ENCODE measurements at places on chromosomes 13 and 19.

GRCh38 chr13:20706661-20707060, 3.2 kb downstream of the IL17D start:
- DNase-seq, result no peak

DNA sequence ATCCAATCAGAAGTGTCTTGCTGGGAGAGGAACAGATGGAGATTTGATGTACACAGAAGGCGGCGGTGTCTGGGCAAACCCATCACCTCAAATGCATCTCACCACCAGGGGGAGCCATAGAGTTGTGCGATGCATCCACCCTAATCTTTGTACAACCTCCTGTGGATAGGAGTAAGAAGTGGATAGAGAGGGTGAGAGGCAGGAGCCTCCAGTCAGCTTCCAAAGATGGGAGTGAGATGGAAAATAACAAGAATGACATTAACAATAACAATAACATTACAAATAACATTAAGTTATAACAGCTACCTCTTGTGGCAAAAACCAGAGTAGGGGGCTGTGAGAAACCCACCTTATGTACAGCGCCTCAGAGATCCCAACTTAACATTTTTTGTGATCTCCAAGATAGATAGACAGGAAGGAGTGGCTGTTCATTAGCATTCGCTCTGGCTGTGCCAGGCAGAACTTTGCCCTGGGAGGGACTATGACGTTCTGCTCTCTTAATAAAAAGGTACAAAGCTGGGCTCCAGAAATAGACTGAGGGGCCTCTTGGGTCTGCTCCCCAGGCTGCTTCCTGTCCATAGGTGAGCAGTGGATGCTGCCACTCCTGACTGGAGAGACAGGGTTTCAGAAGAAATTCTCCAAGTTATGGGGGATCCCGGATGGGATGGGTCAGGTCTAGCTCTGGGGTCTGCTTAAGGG, 5.2 kb upstream of the CEACAM18 start:
- DNase-seq, result peak; percentile 71

DNA sequence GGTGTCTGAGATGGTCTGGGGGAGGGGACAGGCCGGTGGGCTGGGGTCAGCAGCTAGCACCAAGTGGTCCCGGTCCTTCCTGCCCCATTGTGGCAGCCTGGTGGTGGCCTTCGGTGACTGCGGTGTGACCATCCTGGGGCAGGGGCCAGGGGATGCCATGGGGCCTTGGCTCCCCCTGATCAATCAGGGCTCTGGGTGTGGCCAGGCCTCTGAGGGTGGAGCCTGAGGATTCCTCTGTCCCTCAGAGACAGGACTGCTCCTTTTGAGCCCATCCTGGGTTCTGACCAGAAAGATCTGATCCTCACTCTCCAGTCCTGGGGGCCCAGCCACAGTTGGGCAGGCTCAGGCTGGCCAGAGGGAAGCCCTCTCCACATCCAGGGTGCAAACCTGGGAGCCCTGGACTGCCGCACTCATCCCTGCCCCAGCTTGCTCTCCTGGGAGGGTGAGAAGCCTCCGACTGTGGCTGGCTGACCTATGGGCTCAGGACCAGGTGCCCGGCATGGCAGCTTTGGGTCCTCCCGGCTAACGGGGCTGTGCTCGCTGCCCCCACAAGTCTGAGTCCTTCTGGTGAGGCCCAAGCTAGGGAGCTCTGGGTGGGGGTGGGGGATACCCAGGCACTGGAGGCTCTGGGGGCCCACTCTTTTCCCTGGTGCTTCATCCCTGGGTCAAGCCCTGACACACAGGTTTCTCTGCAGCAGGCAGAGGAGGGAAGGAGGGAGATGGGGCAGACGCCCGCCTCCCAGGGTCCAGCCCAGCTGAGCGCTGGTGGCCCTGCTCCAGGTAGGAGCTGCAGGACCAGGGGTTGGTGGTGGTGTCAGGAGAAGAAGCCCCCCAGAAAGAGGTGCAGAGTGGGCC, 59.5 kb downstream of the IER2 start:
- DNase-seq, result no peak

DNA sequence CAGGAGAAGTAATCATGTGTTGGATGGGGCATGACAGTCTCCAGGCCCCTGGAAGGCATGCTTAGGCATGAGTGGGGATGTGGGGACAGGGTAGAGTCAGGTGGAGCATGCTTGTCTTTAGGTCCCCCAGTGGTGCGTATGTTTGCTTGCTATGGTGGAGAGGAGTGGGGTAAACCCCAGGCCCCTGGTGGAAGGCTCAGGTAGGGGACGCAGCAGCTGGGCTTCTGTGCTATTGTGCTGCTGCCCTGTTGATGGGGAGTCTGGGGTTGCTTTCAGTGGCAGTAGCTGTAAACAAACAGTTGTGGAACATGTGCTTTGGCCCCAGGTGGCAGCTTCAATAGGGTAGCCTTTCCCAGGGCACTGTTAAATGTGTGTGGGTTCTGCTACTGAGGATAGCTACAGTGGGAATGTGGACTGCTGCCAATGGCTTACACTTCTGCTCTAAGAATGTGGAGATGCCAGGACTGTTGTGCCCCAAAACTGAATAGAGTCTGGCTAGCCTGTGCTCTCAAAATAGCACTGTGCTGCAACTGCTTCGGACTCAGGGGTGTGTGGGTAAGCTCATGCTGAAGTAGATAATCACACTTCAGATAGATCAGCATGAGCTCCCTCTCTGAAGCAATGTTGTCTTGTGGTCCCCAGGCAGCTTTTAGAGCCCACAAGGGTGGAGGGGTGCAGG, 1257.3 kb downstream of the DIAPH3 start:
- no peak for DNase-seq

- DNase-seq, result no peak
Observed at GRCh38 chr13:41942462-41943094, 18.3 kb downstream of the VWA8 start.

- DNase-seq, result no peak
Observed at GRCh38 chr13:112882555-112883024, 86.4 kb upstream of the MCF2L start.

DNA sequence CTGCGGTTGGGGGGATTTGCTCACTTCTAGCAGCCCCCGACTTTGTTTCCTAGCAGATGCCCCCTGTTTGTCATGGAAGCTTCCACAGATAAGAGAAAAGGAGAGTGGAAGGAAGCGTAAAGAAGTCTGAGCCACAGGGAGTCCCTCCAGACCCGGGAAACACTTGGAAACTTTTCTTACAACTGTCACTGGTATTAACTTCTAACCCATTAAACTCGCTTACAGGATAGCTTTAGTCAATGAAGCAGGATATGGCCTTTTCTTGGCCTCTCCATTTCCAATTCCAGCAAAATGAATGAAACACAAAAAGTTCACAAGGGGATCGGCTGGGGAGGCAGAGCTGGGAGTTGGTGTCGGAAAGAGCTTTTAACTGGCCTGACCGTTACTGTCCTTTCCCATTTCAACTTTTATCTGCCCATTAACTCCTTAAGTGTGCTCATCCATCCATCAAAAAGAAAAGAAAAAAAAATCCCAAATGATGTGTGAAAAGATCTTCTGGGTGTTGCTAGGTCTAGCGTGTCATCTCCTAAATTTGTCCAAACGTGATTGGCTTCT, 231.9 kb upstream of the ARGLU1 start:
- DNase-seq, result no peak

DNA sequence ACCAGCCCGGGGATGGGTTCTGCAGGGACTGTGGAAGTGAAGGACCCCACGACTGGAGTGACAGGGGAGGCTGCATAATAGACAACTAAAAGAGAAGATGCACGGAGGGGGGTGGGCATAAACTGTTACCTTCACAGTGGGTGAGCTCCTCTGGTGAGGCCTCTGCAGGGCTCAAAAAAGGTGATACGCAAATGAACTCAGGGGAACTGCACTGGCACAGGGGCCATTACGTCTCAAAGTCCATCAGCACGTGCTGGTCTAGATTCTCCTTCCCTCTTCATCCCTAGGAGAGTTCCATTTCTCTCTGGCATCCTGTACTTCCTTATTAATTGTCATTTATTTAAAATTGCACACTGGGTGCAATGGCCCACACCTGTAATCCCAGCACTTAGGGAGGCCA, 8.1 kb upstream of the FFAR2 start:
- no peak for DNase-seq

GRCh38 chr19:6092329-6093286, 17.7 kb downstream of the RFX2 start:
- DNase-seq, result peak; percentile 77

DNA sequence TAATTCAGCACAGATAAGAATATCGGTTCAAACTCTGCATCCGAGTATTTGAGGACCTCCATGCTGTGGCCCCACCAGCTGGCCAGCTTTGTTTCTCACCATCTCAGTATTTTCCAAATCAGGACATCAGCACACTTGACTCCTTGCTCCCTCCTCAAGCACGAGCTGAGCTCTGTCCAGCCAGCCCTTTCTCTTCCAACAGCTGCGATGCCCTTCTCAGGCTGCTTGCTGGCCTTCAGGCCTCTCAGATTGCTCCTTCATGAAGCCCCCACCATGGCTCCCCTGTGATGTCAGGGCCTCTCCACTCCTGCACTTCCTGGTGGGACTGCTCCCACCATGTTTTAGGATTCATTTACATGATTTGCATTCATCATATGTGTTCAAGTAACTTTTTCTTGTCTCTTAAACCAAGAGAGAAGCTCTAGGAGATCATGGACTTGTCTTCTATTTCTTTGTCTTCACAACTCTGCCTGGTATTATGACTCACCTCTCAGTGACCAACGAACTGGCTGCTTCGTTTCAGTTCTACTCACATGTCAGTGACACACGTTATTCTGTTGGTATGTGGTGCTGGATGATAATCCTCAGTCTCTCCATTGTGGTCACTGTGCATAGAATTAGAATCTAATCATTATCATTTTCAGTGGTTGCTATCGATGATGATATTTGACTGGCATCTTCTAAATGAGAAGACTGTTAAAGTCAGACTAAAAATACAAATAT, 471.7 kb downstream of the EFNB2 start:
- no peak for DNase-seq

- no peak for DNase-seq
Observed at GRCh38 chr19:45294291-45295029, 28.2 kb downstream of the CKM start.

DNA sequence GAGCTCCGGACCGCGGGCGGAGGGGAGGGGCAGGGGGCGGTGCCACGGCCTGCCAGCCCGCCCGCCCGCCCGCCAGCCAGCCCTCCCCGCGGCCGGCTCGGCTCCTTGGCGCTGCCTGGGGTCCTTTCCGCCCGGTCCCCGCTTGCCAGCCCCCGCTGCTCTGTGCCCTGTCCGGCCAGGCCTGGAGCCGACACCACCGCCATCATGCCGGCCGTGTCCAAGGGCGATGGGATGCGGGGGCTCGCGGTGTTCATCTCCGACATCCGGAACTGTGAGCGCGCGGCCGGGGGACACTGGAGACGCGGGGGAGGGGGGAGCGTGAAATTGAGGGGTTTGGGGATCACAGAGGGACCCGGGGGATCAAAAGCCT, at the start of gene AP2A1:
Gene AP2A1 (plus strand): TSS at position 72 of the 370 bp plus-strand sequence. CDS start 133 bp downstream, at position 205.
- DNase-seq, result no peak

DNA sequence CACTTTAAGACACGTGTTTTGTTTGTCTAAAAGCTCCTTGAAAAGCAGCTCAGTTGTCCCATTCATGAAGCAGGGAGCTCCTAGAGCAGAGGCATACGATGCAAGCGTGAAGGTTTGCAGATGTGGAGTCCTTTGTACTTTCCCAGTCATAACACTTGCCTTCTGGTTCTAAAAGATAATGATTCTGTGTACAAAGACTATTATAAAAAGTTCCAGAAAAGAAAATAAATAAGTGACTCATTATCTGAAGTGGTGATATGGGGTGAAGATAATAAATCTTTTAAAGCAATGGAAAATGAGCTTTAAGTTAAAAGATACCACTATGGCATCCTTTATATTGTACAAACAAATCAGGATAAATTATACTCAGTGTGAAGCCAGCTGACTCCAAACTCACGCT, 569.9 kb downstream of the MYO16 start:
- peak; percentile 31 for DNase-seq

DNA sequence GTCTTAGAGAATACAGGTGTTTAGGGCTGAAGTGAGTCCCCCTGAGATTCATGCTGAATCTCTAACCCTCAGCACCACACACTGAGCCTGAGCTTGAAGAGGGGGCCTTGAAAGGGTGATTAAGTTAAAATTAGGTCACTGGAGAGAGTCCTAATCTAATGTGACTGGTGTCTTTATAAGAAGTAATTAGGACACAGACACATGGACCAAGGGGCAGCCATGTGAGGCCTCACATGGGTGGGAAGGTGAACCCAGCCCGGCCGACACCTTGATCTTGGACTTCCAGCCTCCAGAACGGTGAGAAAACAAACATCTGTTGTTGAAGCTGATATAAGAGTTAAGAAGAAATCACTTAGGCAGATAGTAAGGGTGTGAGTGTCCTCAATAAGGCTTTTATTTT, 7.1 kb upstream of the RAB20 start:
- no peak for DNase-seq

DNA sequence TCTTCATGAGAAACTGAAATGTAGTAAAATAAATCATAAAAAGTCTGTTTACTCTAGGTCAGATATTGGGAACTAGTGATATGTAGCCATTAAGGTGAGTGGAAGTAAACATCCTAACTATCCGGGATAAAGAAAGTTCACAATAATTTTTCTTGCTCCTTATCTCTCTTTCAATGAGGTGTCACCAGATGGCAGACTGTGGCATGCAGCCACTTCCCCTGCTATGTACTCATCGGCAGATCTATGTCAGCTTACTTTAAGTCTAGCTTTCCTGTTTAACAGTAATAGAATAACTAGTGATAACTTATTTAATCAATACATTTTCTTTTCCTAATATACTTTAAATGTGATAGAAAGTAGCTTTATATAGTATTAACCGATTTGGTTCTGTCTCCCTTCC, 181.9 kb downstream of the NDFIP2 start:
- DNase-seq, result no peak

GRCh38 chr13:48505597-48506091, 27.2 kb downstream of the RCBTB2 start:
- DNase-seq, result no peak

- peak; percentile 12 for DNase-seq
Observed at GRCh38 chr19:38944981-38945506, 14.3 kb downstream of the MRPS12 start.

DNA sequence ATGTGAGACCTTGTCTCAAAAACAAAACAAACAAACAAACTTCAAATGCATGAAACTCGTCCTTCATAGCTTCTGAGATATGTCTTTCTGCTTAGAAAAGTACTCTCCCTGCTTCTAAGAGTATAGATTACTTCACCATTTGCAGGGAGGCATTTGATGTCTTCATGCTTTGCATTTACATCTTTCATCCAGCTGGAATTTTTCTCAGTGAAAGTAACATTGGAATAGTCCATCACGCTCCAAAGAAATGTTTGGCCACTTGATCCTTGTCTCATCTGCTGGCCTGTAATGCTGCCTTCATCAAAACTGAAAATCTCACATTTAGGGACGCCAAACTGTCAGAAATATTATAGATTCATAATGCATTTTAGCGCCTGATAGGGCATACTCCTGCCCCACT, 19.2 kb downstream of the PNMA8A start:
- DNase-seq, result no peak
